ENCODE measurements at places on chromosomes 2 and 18.

- DNase-seq: no peak
These were observed 81.9 kb downstream of the EPB41L5 start for GRCh38 chr2:120094795-120095194.

- DNase-seq: no peak
These were observed 11.3 kb downstream of the AGPS start for GRCh38 chr2:177403838-177404237.

GRCh38 chr2:153575171-153575853, 96.8 kb upstream of the RPRM start:
- DNase-seq: no peak

GRCh38 chr2:229825476-229825875, 96.3 kb downstream of the TRIP12 start:
- no peak for DNase-seq

GRCh38 chr18:72762515-72763122, 105.2 kb downstream of the NETO1 start:
- peak; percentile 73 for DNase-seq

DNA sequence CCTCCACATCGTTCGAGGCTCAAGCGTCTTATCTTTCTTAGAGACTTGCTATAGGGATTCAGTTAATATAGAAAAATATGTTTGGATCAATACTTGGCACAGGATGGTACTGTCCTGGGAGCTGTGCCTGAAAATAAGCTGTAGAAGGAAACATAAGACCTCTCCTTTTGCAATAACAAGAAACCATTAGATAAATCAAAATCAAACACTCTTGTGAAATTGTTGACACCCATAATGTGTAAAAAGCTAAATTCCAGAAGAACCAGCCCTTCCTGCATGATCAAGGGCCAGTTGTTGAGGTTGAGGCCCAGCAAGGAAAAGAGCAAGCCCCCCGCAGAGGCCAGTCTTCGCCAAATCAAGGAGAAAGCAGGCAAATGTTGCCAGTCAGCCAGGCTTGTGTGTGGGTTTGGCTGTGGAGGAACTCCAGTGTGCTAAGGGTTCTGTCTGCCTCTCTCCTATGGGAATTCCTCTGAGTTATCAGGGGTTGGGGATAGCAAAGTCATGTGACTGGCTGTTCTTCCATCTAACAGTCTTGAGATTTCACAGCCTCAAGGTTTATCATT, 185.7 kb downstream of the ACKR3 start:
- DNase-seq: no peak

DNA sequence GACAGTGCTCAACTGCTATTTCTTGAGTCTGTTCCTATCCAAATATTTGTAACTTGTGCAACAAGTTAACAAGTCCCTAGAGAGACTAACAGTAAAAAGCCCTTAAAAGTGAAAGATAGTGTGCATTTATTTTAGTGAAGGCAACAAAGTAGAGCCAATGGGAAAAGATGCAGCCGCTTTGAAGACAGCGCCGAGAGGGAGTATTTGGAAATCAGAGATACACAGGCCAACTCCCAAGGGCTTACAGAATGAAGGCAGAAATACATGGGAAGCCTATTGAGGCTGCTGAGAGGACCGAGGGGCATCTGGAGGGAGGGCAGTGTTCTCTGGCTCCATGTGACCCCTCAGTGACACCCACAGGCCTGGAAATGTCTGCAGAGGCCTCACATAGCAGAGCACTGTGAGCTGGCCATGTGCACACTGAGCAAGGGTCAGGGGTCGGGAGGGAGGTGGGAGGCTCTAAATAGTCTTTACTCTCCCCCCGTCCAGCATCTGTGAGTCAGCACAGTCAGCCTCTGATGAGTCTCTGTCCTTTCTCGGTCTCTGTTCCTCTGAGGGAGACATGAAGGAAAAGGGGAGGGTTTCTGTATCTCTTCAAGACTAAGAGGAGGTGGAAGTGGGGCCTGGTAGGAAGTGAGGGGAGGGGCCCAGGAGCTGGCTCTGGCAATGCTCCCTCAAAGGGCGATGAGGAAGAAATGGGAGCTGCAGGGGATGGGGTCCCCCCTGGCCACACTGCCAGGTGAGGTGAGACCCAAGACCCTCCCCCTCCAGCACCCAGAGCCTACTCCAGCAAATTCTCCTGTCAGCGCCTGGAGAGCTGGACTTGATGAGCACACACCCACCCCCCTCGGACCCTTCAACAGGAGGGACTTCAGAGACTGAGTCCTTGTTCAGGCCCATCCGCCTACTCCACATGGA, 133.6 kb downstream of the SP3 start:
- no peak for DNase-seq

DNA sequence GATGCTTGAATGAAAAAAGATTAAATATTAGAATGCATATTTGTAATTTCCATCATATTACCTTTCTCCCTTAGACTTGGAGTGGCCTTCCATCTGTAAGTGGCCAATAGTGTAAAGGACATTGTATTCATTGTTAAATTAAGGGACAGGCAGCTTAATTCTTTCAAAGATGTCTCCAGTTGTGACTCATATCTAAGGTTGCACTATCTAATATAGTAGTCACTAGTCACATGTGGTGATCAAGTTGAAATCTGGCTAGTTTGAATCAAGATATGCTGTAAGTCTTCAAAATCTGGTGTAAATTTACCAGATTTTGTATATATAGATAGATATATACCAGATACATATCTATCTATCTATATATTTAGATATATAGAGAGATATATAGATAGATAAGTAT, 52.4 kb upstream of the AGPS start:
- no peak for DNase-seq

DNA sequence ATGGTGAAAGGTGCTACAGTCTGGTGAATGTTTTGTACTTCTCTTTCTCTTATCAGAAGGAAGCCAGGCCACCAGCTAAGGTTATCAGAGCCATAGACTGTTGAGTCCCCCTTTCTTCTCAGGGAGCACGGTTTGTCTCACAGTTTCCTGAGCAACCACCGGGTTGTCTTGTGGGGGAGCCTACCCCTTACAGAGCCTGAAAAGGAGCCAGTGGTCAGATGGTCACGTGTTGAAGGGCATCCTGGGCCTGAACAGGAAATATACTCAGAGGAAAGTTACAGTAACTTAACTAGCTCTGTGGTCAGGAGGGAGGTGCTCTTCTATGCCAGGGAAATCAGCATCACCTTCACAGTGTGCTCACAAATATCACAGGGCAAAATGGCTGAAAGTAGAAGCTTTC, 11.6 kb downstream of the CD28 start:
- DNase-seq: no peak

- DNase-seq: peak; percentile 76
These were observed at the start of gene SNED1 for GRCh38 chr2:240997856-240998705. SNED1 (plus strand) TSS chr2:240998618; CDS start chr2:240998838, 220 bp downstream.

DNA sequence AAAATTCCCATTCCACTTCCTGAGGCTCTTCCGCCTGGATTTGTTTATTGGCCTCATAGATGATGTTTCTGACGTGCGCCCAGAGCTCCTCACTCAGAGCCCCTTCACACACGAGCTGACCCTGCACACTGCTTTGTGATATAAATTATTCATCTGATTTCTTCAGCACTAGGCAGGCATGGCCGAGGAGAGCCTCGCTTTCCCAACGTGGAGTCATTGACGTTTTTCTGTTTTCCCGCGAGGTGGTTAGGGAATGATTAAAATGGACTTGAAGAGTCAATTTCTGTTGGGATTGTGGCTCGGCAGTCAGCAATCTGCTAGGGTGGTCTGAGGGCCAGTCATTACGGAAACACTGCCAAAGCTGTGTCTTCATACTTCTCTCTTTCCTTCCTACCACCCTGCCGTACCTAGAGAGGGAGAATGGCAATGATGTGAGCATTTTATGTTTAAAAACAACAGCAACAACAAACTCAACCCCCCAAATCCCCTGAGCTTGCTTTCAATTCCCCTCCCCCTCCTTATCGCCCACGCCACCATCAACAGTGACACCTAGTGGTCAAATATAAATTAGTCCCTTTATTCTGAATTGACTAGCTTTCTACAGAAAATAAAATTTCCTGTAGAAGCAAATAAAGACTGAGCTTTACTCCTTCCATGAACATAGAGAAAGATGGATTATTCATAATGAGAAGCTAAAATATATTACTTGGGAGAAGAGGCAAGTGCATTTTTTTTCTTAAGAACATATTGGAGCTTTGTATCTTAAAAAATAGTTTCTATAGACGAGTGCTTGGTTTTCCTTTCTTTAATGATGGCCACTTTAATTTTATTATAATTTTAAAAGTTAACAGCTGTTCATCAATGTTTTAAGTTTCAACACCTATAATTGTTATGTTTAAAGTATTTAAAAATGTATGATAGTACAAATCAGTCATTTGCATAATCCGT, 285.1 kb downstream of the MTX2 start:
- peak; percentile 72 for DNase-seq

GRCh38 chr18:26723981-26724380, 141.5 kb downstream of the AQP4 start:
- DNase-seq: no peak

- no peak for DNase-seq
These were observed 7.6 kb upstream of the METTL21A start for GRCh38 chr2:207632575-207633493.

DNA sequence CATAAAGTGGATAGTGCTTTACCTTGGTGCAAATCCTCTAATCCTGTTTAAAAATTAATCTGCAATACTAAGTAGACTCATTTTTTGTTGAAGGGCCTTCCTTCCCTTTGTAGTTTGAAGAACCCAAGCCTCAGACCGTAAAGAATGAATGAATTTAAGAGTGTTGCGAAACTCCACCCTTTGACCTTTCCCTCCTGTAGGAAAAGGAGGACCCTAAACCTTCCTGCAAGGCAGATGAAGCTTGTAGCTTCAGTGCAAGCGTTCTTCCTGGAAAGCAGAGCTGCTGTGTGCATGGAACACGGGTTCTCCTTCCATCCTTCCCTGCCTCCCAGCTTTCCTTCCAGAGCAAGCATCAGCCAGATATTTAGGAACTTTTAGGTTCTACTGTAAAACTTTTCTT, 1.7 kb downstream of the IMPA2 start:
- DNase-seq: no peak

- DNase-seq: no peak
These were observed 35.6 kb upstream of the UBE2F start for GRCh38 chr2:237931205-237931721.

DNA sequence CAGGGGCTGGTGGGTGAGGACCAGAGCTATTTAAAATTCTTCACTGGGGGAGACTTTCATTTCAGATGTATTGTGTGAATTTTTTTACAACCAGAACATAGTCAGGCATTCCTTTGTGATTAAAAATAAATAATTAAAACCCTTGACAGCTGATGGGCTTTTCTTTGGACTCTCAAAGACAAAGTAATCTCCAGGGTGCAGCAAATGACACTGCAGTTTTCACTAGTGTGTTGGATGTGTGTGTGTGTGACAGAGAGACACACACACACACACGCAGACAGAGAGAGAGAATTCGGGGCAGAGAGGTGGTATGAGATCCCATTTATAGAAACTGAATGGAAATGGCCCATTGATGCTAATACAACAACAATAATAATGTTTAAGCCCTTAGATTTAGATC, 10.3 kb upstream of the GALNT14 start:
- no peak for DNase-seq

DNA sequence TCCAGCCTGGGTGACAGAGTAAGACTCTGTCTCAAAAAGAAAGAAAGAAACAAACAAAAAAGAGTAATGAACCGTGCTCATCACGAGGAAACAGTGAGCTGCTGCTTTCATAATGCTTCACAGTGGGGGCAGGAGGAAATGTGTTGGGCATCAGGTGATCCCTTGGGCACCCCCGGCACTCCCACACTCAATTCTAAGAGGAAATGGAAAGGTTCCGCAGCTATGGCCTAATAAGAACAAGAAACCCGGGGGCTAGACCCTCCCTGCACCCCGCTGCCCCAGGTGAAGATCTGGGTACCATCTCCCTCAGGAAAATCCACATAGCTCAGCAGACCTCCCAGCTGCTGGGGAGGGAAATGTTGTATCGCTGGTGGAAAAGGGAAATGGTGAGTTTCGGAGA, 118.9 kb downstream of the LPIN1 start:
- DNase-seq: peak; percentile 71

DNA sequence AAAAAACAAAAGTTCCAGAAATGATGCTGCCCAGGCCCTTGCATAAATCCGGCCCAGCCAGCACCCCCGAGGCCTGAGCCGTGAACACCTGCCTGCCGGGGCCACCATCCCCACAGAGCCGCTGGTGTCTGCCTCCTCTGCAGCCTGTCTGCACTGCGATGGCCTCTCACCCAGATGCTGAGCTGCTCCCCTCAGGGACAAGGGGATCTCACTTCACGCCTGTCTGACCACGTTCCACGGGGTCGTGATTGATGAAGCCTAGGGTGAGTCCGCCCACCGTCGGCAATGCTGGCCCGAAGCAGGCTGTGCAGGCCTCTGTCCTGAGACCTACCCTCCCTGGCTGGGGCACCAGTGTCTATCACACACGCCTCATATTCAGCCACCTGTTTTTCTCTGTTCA, 444.2 kb downstream of the EIPR1 start:
- DNase-seq: no peak

GRCh38 chr2:234099266-234099665, 48.8 kb downstream of the SPP2 start:
- DNase-seq: peak; percentile 59

- no peak for DNase-seq
These were observed 22.9 kb downstream of the TYMS start for GRCh38 chr18:680392-680791.

- DNase-seq: no peak
These were observed 21.9 kb upstream of the SEMA4C start for GRCh38 chr2:96891591-96892333.

GRCh38 chr18:50453732-50454131, 78.9 kb downstream of the SKA1 start:
- no peak for DNase-seq
